CD4-positive, alpha-beta T cell treated with Interleukin-15 for 1 hour (primary cell): ENCODE measurements at places on chromosomes 2 and 18.

GRCh38 chr2:190759749-190760213 is 110.9 kb downstream of the NAB1 start:
- DNase-seq: no peak

DNA sequence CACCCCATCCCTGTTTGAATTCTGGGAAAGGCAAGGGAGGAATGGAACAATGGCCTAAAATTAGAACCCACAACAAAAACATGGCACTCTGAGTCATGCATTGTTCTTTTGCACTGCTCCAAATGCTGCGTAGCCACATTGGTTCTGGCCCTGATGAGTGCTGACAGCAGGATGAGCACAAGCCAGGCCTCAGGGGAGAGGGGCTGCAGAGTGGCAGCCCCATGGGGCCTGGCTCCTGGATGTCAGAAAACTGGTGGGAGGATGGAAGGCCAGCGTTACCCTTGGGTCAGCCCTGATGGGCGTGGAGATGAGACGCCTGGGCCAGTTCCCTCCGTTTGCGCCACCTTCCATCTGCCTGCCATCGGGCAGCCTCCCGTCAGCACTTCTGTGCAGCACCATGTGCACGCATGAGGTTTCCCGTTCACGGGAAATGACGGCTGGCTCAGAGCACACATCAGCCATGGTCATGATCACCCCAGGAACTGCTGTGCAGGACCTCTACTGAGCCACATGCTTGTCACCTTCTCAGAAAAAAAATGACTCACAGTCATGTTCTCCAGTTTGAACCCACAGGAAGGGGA is 65.6 kb downstream of the CYP26B1 start:
- no peak for DNase-seq

- no peak for DNase-seq
Observed at GRCh38 chr2:140786585-140786984, 1344.2 kb downstream of the LRP1B start.

DNA sequence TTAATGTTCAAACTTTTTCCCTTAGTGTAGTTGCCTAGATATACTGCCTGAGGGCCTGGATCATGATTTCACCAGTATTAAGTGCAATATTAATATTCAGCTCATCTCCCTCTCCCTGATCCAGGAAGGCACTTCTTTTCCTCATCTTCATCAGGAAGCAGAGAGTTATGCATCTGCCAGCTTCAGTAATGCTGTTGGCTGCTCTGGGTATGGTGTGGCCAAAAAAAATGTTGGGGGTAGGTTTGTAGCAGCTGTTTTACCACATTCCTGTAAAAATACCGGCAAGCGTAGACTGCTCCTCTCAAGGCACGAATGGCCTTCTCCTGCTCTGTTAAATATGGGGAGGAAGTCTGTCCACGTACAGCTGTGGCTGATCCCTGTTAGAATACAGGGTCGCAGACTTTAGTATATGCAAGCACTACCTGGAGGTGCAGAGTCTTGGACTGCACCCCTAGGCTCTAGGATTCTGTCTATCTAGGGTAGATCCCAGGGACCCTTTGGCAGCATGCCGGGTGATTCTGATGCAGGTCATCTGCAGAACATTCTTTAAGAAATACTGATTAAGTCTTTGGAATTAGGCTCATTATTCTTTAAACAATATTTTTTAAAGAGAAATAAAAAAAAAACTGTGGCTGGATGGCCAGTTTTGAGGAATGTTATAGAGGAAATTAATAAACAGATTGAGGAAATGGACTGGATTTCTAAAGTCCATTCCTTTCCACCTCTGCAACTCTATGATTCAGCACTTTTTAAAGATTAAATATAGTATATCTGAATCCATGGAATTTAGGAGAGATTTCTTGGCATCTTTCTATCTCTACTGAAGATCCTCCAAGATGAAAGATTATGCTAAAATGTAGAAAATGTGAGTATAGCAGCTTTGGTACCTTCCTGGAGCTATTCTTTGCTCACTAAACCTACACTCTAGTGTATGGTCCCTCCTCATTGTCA is 21.0 kb upstream of the GLS start:
- no peak for DNase-seq

- DNase-seq: no peak
Observed at GRCh38 chr2:11963966-11964365, 217.5 kb downstream of the LPIN1 start.

DNA sequence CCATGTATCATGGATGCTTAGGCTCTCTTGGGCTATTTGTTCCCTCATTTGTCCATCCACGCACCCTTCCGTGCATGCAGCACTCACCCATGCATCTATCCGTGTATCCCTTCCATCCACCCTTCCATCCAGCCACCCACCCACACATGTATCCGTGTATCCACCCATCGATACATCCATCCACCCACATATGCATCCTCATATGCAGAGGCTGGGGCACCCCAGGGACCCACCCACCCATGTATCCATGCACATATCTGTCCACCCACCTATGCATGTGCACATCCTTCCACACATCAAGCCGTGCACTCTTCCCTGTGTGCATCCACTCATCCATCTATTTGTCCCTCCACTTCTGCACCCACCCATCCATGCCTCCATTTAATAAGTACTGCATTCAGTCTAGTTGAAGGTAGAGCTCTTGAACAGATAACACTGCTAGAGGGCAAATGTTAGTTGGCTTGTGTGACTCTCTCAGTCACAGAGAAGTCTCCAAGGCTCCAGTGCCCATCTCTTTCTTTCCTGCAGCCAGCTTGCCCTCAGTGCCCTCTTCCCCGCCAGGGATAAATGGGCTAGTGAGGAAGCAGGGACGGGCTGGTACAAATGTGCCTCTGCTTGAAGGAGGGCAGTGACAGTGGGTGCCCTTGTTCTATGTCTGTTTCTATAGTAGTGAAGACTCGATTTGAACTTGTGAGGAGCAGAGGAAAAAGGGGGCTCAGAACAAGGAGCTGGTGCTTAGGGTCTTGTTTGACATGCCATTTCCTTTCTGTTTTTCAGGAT is 61.5 kb downstream of the EMILIN2 start:
- DNase-seq: no peak

GRCh38 chr2:119469661-119470297 is 38.1 kb downstream of the TMEM37 start:
- no peak for DNase-seq

- no peak for DNase-seq
Observed at GRCh38 chr2:110973262-110973661, 147.5 kb upstream of the BCL2L11 start.

DNA sequence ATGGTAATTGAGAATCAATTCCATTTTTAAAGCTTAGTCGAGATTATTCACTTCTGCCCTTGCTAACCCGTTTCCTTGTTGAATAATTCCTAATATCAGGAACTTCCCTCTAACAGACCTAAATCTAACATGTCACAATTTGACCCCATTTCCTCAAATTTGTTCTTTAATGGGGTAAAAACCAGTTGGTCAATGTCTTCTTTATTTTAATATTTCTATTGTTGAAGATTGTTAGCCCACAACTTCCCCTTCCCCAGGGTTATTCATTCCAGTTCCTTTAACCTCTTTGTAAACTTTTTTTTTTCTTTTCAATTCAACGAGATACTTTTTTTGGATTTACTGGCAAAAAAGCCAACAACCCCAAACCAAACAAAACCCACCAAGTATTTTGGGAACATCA is 7.3 kb downstream of the TNFRSF11A start:
- DNase-seq: no peak

GRCh38 chr2:64837116-64837731 is 152.0 kb upstream of the SLC1A4 start:
- DNase-seq: no peak

GRCh38 chr2:206274434-206275311 is at the start of gene ZDBF2:
Gene ZDBF2 (plus strand): TSS chr2:206274663. CDS start chr2:206281850, 7,187 bp downstream.
- peak; percentile 58 for DNase-seq

DNA sequence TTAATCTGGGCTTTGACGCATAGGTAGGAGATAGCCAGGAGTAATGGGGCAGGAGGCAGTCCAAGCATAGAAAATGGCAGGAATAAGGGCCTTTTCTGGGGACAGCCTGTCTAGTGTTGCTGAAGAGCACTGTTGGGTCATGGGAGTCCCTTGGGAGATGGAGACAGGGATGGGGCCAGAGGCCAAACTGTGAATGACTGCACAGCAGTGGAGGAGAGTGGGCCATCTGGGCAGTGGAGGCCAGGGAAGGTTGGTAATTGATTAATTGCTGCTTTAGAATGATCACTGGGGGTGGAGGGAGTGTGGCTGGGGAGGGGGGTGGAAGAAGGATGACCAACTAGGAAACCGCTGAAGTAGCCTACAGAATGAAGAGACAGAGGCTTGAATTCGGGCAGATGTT is 28.6 kb upstream of the CREG2 start:
- no peak for DNase-seq

GRCh38 chr18:9617006-9617542 is 2.7 kb upstream of the PPP4R1 start:
- no peak for DNase-seq

- DNase-seq: no peak
Observed at GRCh38 chr2:100151310-100151709, 8.9 kb upstream of the AFF3 start.

GRCh38 chr2:223042704-223043118 is 9.3 kb upstream of the KCNE4 start:
- no peak for DNase-seq

GRCh38 chr2:156615836-156616322 is 179.7 kb downstream of the GPD2 start:
- DNase-seq: no peak

- no peak for DNase-seq
Observed at GRCh38 chr2:142843731-142844130, 33.7 kb upstream of the KYNU start.

GRCh38 chr18:31634331-31634713 is 42.6 kb downstream of the TTR start:
- no peak for DNase-seq

- no peak for DNase-seq
Observed at GRCh38 chr2:154945984-154946383, 247.5 kb downstream of the KCNJ3 start.

GRCh38 chr2:76415821-76416220 is 705.1 kb upstream of the GCFC2 start:
- DNase-seq: no peak

DNA sequence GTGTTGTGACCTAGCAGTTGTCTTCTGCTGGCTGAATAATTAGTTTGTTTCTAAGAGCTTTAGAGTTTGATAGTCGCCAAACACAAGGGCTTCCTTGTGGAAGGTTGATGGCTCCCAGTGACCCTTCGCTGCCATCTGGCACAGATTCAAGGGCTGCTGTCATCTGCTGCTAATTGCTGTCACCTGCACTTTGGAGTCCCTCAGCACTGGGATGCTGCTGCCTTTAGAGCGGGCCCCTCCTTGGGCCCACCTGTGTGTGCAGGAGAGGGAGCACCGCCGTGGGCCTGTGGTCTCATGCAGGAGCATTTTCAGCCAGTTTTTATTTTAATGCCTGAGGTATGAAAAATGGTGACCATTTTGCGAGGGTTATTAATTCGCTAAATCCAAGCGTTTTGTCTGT is 154.0 kb upstream of the NFATC1 start:
- no peak for DNase-seq

DNA sequence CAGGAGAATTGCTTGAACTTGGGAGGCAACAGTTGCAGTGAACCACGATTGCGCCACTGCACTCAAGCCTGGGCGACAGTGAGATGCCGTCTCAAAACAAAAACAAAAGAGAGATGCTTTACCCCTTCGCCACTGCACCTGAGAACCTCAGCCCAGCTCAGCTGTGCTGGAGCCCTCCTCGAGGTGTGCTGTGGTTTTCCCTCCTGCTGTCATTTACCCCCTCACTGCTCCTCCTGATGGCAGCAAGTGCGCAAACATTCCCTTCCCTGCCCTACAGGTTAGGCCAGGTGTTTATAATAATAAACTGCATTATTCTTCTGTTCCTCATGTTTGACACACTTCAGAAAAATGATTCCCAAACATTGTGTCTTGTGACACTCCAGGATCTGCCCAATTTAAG is 8.4 kb downstream of the FBXO36 start:
- no peak for DNase-seq

GRCh38 chr18:45332871-45333270 is 282.4 kb upstream of the SLC14A2 start:
- no peak for DNase-seq
